ENCODE measurements at places on chromosomes 7 and 10.

DNA sequence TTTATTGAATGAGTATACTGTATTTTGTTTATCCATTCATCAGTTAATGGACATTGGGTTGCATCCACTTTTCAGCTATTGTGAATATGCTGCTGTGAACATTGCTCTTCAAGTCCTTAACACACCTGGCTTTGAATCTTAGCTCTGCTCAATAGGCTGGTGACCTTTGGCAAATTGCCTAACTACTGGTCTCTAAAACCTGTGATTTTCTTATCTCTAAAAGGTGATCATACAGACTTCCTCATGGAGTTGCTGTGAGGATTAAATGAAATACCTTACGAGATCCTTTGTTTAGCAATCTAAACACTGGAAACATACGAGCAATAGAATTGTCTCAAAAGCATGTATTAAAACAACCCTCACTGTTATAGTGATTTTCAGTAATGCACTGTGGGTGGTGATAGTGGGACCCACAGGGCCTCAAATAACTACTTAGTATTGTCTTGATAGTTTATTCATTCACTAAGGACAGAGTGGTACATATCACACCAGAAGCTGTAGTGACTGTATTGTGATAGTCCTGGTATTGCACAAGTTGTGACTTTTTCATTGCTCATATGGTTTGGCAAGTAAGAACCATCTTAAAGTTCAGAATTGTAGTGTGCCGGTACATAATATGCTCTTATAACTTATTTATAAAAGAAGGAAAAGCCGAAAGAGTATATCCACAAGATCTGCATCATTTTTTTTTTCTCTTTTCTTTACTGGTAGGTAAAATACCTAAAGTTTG, 257.6 kb downstream of the EXOC4 start:
- DNase-seq = no peak

GRCh38 chr10:53843736-53844362, 957.2 kb downstream of the PCDH15 start:
- no peak for DNase-seq

DNA sequence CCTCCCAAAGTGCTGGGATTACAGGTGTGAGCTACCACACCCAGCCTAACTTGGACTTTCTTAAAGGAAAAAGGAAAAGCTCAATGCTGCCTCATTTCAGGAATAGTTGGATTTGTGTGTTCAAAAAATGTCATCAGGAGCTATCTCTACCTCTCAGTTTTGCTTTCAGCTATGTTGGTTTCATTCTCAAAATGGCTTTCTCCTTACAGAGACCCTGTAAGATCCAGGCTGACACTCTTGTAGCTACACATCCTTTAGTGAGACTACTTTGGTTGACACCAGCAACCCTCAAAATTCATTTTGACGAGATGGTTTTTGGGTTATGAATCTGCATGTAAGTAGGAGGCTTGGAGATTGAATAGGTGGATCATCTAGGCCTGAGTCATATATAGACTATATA, 269.7 kb upstream of the SORCS1 start:
- DNase-seq = no peak

GRCh38 chr10:4242561-4243035, 457.6 kb upstream of the KLF6 start:
- DNase-seq = no peak

GRCh38 chr7:2010551-2011265, 222.0 kb downstream of the MAD1L1 start:
- no peak for DNase-seq

DNA sequence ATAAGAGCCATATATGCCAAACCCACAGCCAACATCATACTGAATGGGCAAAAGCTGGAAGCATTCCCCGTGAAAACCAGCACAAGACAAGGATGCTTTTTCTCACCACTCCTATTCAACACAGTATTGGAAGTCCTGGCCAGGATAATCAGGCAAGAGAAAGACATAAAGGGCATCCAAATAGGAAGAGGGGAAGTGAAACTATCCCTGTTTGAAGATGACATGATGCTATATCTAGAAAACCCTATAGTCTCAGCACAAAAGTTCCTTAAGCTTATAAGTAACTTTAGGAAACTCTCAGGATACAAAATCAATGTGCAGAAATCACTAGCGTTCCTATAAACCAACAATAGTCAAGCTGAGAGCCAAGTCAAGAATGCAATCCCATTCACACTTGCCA, 23.8 kb upstream of the STARD3NL start:
- DNase-seq = no peak

- DNase-seq = no peak
Observed at GRCh38 chr7:126398851-126399529, 853.8 kb downstream of the GRM8 start.

- DNase-seq = no peak
Observed at GRCh38 chr7:20075992-20076820, 141.0 kb downstream of the MACC1 start.

DNA sequence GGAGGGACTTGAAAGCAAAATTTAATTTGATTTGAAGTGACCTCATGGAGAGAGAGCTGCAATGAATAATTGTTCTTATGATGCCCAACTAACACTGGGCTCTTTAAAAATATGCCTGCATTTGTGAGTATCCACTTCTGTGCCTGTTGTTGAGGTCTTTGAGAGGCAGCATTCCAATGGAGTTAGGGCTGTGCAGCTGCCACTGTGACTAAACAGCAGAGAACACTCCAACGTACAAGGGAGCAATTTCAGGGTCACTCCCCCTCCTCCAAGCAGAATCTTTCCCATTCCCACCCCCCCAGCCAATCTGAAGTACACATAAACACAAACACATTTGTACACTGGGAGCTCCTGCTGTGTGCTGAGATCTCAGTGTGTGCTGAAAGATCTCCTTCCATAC, 28.0 kb upstream of the GSAP start:
- DNase-seq = no peak

Data from esophagus squamous epithelium (tissue), 5 donors.